ENCODE measurements at places on chromosomes 6 and 20. TPM values are rescaled to one million over a fixed set of nuclear protein-coding genes. Genes with fewer than 3 reads are reported as not detected.

Gene COQ3
- polyA plus RNA-seq: 11.6 TPM

Gene SYCP2
- polyA plus RNA-seq: 9.2 TPM

DNA sequence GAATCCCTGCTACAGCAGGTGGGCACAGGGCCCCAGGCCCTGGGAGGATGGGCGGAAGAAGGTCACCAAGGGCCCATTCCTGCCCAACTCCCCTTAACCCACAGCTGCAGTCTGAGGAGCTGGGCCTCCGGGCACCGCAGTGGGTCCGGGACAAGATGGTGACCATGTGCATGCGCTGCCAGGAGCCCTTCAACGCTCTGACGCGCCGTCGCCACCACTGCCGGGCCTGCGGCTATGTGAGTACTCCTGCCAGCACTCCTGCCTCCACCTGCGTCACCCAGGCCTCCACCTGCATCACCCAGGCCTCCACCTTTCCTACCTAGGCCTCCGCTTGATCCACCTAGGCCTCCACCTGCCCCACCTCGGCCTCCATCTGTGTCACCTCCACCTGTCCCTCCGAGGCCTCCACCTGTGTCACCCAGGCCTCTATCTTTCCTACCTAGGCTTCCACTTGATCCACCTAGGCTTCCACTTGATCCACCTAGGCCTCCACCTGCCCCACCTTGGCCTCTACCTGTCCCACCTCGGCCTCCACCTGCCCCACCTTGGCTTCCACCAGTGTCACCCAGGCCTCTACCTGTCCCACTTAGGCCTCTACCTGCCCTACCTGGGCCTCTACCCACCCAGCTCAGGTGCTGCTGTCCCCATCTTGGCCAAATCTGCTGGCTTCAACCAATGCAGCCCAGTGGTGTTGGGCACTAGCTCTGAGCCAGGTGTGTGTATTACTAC, 16.8 kb downstream of the FGD2 start:
- DNase-seq: no peak

Gene RUNX2
- polyA plus RNA-seq: 3.4 TPM

Gene NKX2-4
- polyA plus RNA-seq: not detected

Gene ETV7
- not detected for polyA plus RNA-seq

Gene WFDC5
- polyA plus RNA-seq: not detected

DNA sequence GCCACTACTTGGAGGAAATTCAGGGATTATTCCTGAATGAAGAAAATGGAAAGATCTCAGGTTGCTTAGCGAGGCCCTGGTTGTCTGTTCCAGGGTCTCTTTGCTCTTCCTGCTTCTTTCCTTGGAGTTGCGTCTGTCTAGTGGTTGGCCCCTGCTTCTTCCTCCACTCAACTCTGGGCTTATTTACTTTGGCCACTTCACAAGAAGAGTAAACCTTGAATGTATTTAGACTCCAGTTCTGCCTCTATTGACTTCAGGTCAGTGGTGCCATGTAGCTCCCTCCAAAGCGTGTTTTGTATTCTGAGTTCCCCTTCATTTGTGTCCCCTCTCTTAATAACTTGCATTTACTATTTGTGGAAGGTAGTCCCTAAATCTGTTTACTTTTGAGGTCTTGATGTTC, 456.5 kb downstream of the UTRN start:
- DNase-seq: no peak

Gene SLC22A2
- polyA plus RNA-seq: 0.04 TPM

GRCh38 chr6:30092852-30093543, 17.4 kb upstream of the RNF39 start:
- DNase-seq: no peak

- DNase-seq: no peak
Observed at GRCh38 chr6:20302702-20303251, 90.5 kb upstream of the MBOAT1 start.

DNA sequence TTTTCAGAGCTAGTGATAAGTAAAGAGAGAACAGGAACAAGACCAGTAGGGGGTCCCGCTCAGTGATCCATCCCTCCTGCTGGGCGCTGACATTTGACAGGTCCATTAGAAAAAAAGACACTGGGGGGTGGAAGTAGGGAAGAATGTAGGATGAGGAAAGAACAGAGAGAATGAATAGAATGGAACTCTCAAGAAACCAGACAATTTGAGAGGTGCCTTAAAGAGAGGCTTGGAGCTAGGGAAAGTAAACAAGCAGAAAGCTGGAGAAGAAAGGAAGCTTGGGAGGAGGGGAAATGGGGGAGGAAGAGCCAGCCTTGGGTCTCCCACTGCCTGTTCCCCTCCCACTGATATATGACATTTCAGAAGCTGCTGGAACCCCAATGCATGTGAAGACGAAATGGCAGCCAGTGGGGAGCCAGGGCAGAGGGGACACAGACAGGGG, 8.4 kb downstream of the GABBR1 start:
- no peak for DNase-seq

DNA sequence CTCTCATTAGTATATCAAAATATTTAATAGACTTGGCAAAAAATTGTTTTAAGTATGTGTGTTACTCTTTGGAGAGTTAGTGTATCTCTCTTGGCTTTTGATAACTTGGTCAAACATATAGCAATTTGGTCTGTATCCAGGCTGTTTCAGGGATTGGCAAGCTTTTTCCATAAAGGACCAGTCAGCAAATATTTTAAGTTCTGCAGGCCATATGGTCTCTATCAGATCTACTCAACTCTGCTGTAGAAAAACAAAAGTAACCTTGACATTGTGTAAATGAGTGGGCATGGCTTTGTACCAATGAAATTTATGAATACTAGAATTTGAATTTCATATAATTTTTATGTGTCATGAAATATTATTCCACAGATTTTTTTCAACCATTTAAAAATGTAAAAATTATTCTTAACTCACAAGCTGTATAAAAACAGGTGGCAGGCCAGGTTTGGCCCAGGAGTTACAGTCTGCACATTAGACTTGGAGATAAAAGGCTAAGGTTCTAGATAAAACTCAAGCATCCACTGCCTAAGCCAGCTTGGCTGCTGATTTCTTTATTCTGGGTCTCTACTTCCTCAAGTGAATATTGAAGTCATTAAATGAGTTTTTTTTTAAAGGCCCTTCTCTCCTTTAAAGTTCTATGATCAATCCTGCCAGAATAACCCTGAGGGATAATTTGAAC, 13.7 kb downstream of the GSTA4 start:
- DNase-seq: no peak

GRCh38 chr20:20552076-20552475, 160.4 kb downstream of the RALGAPA2 start:
- DNase-seq: no peak

- DNase-seq: no peak
Observed at GRCh38 chr6:28802417-28803336, 121.1 kb downstream of the TRIM27 start.

DNA sequence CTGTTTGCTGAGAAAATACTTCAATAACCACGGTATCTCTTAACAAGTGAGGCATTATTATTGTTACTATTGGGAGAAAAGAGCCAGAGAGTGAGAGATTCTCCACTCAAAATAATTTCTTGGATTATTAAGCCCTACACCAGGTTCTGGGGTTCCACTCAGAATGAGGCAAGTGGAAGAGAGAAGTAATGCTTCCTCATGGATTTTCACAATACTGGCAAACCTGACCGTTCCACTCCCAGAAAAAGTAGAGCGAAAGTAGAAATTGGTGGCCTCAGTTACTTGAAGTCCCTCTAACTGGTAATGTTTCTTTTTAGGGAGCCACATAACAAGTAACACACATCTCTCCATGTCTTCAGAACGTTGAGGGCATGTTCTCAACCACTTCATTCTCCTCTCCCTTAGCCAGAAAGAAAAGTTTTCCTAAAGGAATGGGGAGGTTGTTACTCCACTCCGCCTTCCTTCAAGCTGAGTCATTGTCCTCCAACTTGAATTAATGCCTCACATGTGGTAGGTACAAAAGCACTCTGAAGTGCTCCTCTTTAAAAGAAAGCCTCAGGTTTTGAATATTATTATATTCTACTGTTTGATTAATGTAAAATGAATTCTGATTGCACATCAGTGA, 1.9 kb downstream of the BAG2 start:
- DNase-seq: no peak

Gene ALDH8A1
- polyA plus RNA-seq: 1.1 TPM

Gene KHDC1
- 11.8 TPM for polyA plus RNA-seq

DNA sequence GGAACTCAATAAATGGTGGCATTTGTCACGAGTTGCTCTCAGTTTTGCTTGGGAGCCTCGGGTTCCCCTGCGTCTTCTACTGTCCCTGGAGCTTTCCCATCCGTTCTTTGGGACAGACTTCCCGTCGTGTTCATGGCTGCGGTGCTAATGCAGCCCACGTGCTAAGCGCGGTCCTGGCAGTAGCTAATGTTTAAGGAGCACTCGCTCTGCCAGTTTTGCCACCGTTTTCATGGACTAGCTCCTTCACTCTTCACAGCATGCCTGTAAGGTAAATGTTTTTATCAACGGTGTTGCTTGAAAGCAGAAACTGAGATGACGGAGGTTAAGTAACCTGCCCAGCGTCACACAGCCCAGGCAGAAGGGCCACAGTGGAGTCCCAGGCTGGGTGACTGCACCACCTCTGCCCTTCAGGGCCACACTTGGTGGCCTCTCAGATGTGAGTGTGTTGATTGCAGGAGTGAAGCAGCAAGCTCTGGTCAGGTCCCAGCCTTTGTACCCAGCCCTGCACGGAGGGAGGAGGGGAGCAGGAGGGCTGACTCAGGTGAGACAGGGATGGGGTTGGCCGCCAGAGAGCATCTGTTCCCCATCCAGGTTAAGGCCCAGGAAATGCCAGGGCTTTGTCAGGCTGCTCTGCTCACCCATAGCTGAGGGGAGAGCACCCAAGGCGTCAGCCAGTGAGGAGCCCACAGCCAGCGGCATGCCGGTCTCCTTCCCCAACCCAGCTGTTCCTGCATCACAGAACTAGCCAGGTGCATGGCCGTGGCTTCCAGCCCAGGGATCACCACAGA, 181.8 kb downstream of the ZMYND8 start:
- DNase-seq: peak; percentile 19

Gene TBXT
- not detected for polyA plus RNA-seq

GRCh38 chr6:137493218-137494038, 766 bp downstream of the OLIG3 start:
- peak; percentile 83 for DNase-seq

Gene PPP1R14C
- polyA plus RNA-seq: 18.3 TPM

Gene BPIFB2
- not detected for polyA plus RNA-seq

DNA sequence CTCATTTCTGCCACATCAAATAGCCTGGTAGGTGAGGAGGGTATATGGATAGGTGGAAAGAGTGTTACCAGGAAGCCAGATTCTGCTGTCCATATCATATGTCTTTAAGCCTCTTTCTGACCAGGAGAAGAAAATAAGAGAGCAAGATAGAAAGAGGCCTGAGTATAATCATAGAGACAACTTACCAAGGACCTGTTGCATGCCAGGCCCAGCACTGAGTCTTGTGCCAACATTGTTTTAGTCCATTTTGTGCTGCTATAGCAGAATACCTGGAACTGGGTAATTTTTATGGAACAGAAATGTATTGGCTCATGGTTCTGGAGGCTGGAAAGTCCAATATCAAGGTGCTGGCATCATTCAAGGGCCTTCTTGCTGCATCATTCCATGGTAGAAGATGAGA, 7.3 kb upstream of the ADA start:
- no peak for DNase-seq

Gene HLA-DQB2
- polyA plus RNA-seq: 0.50 TPM

DNA sequence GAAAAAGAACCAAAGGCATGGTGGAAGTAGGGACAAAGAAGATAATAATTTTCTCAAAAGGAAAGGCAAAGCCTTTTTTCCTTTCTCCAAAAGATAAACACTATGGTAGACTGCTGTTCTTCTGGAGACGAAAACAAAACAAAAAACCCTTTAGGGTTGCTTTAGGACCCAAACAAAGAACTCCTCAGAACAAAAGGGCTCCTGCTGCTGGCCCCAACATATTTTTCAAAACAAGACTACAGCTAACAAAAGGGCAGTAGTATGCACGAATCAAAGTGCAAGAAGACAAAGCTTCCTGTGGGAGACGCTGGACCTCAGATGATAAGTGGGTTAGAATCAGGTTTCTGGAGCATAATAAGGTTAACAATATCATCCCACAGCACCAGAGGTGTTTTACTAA, 15.8 kb downstream of the NCOA5 start:
- DNase-seq: no peak

Gene LY6G6C
- 0.57 TPM for polyA plus RNA-seq

Gene REV3L
- polyA plus RNA-seq: 57.3 TPM

Gene SLC17A9
- polyA plus RNA-seq: 3.6 TPM

Data from left lung (tissue), 14 donors.